Posterior vena cava (tissue), 2 donors: ENCODE measurements at places on chromosomes 3 and 15. TPM values are rescaled to one million over a fixed set of nuclear protein-coding genes. Genes with fewer than 3 reads are reported as not detected.

GRCh38 chr3:177306252-177306651, 109.0 kb upstream of the TBL1XR1 start:
- no peak for DNase-seq

GRCh38 chr3:138943724-138944653, 2.9 kb downstream of the FOXL2 start:
- peak; percentile 53 for DNase-seq

GRCh38 chr3:193833592-193833991, 240.6 kb downstream of the OPA1 start:
- no peak for DNase-seq

Gene SMARCC1
- total RNA-seq, result 53.4 TPM

DNA sequence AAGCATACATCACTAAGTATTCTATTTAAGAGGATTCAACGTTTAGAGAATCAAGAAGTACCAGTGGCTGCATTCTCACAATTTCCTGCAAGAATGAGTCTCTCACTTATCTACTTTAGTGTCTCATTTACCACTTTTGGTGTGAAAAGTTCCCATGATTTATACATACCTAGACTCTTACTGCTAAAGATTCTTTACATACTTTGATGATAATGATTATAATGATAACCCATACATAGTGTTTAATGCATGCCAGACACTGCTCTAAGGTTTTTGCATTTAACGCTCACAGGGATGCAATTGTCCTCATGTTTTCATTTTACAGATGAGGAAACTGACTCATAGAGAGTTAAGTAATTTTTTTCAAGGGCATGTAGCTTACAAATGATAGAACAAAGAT, 133.6 kb downstream of the TMEM108 start:
- no peak for DNase-seq

Gene SLMAP
- 403 TPM for total RNA-seq

Gene VPS13C
- 93.0 TPM for total RNA-seq

- no peak for DNase-seq
Measured at GRCh38 chr15:72754096-72754495, 29.5 kb downstream of the ADPGK start.

GRCh38 chr15:60905587-60905986, 323.5 kb downstream of the RORA start:
- DNase-seq, result no peak

- DNase-seq, result peak; percentile 98
Measured at GRCh38 chr3:36993326-36994283, at the start of gene MLH1. TSS of gene MLH1 (plus strand) at chr3:36993518. CDS start at chr3:36993548, 30 bp downstream.

DNA sequence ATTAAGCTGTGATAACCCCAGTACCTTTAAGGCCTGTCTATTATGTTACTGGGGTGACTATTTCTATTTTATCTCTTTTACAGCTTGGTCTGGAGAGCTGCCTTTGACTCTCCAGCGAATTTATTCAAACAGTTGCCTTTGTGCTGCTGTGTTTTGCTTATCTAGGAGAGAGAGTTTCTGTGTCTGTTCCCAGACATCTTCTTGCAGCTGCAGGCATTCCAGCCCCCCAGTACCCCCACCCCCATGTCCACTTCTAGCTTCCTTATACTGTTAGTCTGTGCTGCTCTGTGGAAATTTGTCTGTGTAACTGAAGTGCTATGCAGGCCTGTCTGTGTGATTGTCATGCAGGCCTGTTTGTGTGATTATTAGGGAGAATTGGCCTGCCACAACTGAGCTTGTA, 713.7 kb upstream of the SEMA6D start:
- DNase-seq, result no peak

Gene ANKRD34C
- total RNA-seq, result 0.19 TPM

DNA sequence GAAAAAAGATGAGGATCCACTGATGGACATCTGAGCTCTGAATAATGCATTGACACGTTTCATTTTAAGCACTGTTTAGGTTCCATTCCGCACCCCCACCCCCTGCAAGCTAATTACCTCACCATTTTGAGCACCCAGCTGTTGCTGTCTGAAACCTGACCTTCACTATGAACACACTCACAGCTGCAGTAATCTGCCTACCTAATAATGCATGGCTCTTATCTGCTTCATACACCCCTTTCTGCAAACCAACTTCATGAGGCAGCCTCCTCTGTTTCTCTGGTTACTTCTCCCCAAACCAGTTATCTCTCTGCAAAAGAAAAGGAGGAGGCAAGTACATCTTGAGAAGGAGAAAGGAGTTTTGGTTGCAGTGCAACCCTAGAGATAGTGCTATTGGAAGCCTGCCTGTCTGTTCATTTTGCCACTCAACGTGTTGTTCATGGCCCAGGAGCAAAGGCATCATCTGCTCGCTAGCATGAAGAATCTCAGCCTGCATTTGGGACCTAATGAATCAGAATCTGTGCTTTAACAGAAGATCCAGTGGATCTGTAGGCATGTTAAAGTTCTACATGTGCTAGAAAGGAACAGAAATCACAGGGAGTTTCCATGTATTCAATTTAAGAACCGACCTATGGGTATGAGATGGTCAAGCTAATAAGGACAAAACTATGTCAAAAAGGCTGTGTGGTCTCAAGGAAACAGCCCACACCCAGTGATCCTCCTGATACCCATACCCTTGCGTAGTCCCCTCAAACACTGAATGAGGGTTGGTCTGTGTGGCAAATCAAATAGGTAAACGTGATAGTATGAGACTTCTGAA, 87.2 kb downstream of the MB21D2 start:
- no peak for DNase-seq

GRCh38 chr3:3689601-3690375, 109.4 kb upstream of the LRRN1 start:
- no peak for DNase-seq

Gene GUCA1C
- not detected for total RNA-seq

Gene UNC13C
- total RNA-seq, result 0.05 TPM

Gene A4GNT
- not detected for total RNA-seq

Gene LDHAL6B
- total RNA-seq, result not detected

Gene POC1A
- total RNA-seq, result 1.7 TPM

DNA sequence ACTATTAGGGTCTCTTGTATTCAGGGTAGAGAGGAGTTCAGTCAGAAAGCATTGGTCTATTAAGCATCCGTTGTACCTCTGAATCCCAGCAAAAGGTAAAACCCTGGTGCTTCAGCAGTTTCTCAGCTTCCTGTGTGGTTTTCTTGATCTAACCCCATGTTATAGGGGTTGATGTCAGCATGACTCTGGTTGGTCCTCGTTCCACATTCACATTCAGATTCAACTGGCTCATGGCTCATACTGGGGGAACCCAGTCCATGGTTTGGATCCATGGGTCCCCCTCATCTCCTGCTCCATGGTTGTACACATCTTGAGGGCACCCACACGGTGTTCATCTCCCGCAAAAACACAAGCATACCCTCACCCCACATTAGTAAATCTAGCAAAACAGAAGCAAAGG, 47.7 kb upstream of the C2CD4B start:
- DNase-seq, result no peak

Gene GJD2
- not detected for total RNA-seq

Gene ZNF80
- total RNA-seq, result not detected

Gene CHRFAM7A
- total RNA-seq, result 5.1 TPM

DNA sequence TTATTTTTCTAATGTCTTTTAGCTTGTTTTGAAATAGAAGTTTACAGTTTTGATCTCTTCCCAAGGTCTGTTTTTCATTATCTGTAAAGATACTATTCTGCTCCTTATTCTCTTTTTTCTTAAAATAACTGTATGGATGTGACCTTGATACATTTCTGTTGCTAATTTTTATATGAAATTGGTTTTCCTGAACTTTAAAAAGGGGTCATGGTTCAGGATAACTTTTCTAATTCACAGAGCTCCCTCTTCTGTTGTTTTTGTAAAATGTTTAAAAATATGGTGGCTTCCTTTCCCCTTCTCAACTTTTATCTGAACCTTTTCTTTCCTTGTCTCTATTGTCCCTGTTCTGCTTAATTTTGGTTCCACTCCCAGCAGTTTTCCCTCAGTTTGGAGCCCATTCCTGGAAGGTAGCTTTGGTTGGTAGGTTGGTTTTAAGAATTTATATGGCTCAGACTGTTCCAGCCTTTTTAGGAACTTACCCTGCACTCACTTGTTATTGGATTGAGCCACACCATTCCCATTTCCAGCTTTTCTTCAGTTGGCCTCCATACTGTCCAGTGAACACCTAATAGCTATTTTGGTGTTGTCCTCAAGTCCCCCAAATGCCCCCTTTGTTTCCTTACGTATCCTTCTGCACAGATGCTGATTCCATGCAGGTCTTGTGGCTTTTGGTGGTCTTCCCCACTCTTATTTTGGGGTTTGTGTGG, 70.3 kb downstream of the SLMAP start:
- no peak for DNase-seq

GRCh38 chr15:85615930-85616329, 178.8 kb downstream of the KLHL25 start:
- no peak for DNase-seq

DNA sequence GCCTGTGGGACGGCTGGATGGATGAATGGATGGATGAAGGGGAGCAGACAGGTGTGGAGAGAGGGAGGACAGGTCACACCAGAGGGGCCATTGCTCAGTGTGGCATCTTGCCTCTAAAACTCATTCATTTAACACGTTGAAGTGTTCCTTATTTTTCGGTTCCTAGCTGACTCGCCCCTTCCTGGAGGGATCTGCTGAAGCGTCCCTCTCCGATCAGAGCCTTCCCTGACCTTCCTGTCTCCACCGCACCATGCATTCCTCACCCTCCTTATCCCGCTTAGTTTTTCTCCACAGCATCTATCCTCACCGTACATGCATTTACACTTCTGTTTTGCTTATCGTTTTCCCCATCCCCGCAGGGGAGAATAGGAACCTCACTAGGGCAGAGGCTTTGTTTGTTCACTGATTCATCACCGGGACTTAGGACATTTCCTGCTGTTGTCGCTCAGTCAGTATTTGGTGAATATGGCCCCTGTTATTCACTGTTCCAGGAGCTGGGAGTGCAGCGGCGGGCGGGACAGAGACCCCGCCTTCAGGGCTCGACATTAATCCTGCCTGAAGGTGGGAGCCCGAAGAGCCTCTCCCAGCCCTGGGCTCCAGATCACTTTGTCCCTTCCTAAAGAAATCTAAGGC, 32.0 kb downstream of the FOXL2 start:
- DNase-seq, result no peak

DNA sequence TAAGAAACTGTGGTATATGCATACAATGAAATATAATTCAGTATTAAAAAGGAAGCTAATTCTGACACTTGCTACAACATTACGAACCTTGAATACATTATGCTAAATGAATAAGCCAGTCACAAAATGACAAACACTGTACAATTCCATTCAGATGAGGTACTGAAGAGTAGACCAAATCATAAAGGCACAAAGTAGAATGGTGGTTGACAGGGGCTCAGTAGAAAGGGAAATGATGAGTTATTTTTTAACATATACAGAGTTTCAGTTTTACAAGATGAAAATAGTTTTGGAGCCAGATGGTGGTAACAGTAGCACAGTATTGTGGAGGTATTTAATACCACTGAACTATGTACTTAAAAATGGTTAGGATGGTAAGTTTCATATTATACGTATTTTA, 254.6 kb upstream of the RBMS3 start:
- no peak for DNase-seq

Gene RTP1
- not detected for total RNA-seq

GRCh38 chr3:135917076-135917475, 48.5 kb upstream of the PPP2R3A start:
- DNase-seq, result no peak

Gene CHRNB4
- total RNA-seq, result not detected

Gene DPPA2
- not detected for total RNA-seq

Gene CADM2
- total RNA-seq, result 0.57 TPM

DNA sequence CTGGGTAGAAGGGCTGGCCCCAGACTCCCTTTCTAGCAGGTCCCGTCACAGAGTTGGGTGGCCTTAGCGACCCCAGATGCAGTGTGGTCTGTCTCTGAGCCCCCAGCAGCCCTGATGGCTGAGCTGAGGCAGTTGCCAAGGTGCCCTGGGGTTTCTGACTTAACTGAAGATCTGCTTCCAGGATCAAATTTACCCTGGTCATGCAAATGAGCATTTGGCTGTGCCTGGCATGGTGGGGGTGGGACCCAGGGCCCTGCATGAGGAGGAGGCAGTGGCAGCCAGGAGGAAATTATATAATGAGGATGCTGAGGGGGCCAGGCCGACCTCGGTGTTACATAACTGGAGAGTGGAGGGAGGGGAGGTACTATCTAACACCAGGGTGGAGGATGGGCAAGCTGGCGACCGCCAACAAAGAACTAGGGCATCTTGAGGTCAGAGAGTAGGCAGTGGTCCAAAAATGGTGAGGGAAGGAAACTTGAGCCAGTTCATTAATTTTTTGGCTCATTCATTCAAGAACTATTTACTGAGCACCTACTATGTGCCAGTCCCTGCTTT, 16.4 kb downstream of the PLEKHO2 start:
- DNase-seq, result no peak

- DNase-seq, result peak; percentile 96
Measured at GRCh38 chr3:72270072-72270681, 485.2 kb upstream of the PROK2 start.

DNA sequence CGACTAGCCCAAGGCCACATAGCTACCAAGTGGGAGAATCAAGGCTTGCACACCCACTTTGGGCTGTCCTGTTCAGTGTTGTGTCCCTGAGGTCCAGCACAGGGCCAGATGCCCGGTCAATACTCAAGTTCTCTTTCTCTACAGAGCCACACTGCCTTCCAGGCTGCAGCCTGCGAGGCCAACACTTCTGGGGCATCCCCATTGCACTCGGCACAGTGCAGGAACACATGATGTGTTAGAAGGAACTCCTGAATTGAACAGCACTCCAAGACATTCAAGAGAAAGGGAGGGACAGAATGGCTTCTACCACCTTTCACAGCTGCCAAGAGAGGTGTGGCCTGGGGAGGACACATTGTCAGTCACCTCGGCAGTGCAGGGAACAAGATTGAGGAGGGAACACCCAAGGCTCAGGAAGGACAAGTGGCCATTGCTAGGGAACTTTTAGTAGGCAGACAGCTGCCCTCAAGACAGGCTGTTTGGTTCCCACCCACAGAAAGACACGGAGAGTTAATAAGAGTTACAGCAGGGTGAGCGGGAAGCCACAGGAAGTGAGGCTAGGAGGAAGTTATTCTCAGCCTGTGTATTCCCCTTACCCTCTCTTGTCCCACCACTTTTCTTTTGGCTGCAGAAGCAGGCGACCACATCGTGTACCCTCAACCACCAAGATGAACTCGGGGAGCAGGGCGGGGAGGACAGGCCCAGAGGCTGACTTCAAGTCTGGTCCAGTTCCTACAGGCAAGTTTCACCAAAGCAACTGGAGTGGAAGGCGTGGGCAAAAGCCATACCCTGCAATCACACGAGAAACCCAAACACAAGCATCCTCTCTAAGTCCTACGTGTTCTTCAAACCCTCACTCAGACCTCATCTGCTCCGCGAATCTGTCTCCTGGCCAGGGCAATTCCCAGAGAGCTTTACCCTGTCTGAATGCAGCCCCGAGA, 69.4 kb downstream of the SRGAP3 start:
- DNase-seq, result no peak

DNA sequence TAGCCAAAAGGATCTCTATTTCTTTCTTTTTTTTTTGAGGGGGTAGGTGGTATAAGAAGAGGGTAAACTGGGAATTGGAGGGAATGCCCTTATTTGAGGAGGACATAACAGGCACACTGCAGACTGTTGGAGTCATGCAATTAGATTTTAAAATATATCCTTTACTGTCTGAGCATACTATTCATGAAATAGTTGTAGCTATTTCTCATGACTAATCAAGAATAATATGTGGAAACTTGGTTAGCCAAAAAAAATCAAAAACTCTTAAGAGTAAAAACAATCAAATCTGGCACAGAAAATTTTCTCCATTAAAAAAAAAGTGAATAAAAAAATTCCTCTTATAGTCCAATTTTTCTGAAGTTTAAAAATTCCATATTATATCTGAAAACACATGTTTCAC, 174.9 kb downstream of the SCAPER start:
- no peak for DNase-seq
